ENCODE measurements at places on chromosomes 3 and 15.

DNA sequence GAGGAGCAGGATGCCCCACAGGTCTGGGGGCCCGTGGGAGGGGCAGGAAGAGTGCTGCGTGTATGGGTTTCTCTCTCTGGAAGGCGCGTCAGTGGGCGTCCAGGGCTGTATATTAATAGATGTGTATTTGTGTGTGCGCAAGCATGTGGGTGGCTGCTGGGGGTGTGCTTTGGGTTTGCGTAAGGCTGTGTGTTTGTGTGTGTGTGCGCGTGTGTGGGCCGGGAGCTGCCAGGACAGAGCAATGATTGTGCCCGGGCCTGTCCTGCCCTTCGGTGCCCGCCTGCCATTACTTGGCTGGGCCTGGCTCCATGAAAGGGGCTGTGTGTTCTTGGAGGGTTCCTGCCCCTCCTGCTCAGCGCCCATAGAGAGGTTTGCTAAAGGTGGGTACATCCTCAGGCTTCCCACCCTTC lies 16.3 kb downstream of the CSPG4 start:
- no peak for DNase-seq

- DNase-seq, result no peak
Observed at GRCh38 chr3:23648996-23649395, 156.8 kb upstream of the UBE2E1 start.

- DNase-seq, result no peak
Observed at GRCh38 chr3:77601823-77602415, 562.0 kb downstream of the ROBO2 start.

- DNase-seq, result no peak
Observed at GRCh38 chr15:56325186-56325585, 40.0 kb upstream of the TEX9 start.

DNA sequence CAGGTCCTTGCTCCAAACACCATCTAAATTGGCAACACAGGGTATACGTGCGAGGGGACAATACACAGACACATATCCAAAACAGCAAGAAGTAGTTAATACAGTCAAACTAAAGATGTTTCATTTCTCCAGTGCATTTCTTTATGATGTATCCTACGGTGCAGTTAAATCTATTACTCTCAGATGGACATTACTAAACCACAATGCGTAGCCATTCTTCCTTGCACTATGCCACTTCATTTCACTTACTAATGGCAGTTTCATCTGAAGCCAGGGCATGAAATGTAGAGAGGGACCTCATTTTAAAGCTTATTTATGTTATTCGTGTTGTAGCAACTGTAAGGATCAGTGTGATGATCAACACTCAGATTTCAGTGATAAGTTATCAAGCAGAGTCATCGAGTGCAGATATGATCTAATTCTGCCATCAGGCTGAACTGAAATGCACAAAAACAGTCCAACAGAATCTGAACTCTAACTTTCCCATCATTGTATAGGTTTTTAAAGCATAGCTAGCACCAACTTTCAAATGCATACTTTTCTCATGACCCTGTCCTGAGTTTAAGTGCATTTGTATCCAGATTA lies 14.5 kb downstream of the TNIK start:
- DNase-seq, result no peak

DNA sequence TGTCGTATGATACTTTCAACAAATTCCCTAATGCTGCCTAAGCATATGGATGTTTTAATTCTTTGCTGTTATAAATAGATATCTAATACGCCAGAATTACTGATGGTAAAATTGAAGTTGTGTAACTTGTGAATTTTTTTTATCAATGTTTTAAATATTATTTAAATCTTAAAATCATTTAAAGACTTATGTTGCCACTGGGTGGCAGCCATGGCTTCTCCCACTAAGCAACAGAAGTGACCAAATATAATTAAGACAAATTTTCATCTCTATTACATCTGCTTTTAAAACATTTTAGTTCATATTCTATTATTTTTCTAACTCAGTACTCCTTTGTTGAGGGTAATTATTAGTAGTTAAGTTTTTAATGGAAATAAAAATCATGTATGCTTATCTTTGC lies 8.1 kb upstream of the IL20RB start:
- no peak for DNase-seq

DNA sequence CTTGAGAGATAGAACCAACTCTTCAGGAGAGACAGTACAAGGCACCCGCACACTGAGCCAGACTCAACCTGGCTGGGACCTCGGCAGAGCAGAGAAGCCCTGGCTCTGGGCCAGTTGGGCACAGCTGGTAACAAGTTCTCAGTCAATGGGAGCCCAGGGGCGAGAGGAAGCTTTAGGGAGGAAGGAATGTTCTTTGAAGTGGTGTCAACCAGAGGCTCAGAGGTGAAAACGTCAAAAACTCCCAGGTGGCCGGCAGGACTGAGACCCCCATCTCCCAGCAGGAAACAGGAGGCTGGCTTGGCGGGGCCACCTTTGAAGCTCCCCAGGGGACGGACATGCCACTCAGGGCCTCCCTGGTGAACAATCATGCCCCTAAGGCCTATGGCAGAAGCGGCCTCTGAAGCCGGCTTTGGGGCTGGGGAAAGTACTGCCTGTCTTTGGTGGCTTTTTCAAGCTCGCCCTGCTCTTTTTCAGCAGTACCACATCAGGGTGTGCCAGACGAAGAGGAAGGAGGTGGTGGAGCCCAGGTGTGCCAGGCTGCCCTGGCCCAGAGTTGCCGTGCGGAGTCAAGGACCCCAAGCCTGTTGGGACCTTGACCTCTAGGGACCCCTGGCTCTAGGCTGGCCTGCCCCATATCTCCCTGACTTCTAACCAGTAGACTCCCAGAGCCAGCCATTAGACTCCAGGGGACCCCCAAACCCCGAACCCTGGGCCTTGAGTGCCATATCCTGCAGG lies 16.7 kb upstream of the TBC1D21 start:
- DNase-seq, result no peak

DNA sequence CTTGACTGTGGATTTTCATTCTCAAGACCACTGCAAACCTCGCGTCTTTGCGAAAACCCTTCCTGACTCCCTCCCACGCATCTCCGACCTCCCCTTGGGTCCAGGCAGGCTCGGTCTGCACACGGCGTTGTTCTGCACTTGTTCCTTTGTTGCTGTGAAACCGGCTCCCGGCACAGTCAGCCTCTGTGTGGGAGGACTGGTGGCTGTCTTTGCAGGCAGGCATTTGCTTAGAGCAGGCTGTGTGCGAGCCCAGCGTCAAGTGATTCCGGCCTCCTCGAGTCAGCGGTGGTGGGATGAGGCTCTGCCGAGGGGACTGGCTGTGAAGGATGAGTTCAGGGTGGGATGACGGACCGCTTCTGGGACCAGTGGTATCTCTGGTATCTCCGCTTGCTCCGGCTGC lies 102.6 kb upstream of the ROPN1 start:
- DNase-seq, result no peak

DNA sequence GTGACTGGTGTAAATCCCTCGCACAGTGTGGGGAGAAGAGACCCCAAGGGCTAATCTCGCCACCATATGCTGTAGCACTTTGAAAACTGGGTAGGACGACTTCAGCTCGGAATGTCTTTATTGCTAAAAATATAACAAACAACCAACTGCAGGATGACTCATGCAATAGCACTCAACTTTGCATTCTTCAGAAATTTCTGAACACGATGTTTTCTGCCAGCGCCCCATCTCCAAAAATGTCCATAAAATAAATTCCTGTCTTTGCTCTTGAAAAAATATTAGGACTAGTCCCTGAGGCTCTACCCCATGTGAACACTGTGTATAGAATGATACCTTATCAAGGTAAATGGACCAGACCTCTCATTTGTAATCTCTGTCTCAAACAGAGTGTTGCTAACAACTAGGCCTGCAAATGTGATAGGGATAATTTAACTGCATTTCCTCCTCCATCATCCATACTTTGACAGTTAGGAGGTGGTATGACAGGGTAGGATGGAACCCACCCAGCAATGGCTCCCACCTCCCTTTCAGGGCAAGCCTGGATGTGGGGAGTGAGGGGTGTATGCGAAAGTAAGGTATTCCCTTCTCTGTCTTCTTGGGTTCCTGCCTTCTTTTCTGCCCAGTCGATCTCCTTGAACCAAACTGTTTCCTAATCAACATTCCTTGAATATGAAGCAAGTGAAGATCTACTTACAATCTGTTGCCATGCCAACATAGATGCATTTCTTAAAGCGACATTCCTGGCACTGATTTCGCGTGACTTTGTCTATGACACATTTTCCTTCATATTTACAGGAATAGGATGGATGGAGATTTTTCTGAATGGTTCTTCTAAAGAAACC lies 201.1 kb downstream of the NR1D2 start:
- no peak for DNase-seq

- no peak for DNase-seq
Observed at GRCh38 chr15:37221671-37222145, 121.4 kb upstream of the MEIS2 start.

- DNase-seq, result peak; percentile 28
Observed at GRCh38 chr3:17639257-17639656, 103.2 kb downstream of the TBC1D5 start.

DNA sequence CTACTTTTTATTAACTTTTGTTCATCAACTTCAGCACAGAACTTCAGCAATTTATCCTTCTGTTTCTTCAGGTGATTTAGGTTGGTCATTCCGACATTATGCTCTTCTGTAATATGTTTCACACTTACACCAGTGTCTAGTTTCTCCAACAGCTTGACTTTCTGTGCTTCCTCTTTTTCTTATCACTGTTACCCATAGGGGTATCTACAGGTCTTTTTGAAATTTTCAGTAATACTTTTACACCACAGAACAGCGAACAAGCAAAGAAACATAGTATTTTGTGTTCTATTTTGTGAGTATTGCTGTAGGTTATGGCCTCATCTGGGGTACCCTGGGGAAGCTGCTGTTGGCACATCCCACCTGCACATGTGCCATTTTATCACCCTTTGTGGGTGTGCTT lies 260.7 kb downstream of the NSUN3 start:
- DNase-seq, result no peak

DNA sequence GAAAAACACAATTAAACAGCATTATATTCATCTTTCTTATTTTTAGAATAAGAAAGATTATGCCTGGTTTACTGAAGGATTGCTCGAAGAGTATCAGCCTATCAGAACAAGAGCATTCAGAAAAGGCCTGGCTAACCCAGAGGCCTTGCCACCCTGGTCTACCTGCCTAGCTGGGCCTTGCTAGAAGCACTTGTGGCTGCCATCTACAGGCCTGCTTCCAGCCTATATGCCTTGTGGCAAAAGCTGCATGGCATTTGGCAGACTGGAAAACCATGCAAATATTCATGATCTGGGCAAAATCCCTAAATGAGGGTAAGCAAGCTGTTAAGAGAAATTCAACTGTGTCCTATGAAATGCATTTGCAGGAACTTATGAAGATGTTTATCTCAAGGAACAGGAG lies 9.3 kb upstream of the ATP13A4 start:
- DNase-seq, result no peak

DNA sequence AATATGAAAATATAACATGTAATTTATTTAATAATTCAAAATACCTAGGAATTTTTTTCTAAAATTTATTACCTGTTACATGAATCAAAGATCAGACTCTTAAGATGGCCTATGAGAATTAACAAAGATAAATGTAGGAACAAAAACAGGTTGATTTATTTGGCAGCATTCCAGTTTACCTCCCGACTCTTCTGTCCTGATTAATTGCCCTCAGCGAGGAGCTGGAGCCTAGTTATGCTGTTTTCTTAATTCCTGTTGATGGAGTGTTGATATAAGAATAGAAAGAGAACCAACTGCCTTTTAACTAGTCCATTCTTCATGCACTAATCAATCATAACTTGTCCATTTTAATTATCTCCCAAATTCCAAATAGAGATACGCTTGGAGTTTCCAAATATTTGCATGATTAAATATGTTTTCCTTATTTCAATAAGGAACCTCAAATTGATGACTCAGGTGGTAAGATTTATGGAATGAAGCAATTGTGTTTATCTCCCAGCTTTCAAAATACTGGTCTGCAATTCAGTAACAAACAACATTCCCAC lies 10.6 kb upstream of the CPB1 start:
- no peak for DNase-seq

DNA sequence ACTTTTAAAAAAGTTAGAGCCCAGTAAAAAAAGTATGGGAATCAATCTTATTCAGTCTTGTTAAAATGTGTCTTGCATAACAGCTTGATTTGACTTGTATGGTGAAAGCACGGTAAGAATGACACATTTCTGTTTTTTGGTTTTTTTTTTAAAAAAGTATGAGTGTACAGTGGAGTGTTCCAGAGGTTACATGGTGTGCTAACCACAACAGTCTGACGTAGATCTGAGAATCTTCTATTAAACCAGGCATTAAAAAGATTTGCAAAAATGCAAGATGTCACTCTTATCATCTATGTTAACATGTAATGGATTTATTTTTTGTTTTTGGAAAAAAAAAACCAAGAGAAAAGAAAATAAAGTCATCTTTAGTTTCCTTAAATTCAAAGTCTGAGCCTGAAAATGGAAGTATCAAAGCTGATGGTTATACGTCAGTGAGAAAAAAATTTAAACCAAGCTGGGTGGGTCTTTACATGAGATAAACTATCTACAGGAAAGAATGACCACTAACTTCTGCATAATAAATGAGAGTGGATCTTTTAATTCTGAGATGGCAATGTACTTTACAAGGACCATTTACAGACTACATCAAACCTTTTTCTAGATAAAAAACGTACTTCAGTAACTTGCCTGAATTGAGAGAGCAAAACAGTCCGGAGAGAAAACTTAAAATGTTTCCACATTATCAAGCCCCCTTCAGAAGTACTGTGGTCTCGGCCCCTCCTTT lies 1.6 kb downstream of the GABPB1 start:
- DNase-seq, result peak; percentile 72

DNA sequence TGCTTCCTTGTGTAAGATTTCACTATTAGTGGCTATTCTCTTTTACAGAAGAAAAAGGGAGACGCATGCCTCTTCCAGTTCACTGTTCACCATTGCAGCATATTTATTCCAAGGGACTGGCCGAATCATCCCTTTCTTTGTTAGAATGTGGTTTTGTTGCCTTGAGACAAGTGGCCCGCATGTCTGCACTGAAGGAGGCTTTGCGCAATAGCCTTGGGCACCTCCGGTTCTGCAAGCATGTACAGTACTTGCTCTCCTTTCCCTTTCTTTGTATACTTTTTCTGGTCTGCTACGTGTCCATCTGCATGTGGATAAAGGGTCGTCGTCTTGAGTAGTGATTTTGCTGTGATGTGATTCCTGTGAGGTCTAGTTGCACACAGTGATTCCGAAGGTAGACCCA lies 43.0 kb downstream of the FLNB start:
- DNase-seq, result peak; percentile 52

DNA sequence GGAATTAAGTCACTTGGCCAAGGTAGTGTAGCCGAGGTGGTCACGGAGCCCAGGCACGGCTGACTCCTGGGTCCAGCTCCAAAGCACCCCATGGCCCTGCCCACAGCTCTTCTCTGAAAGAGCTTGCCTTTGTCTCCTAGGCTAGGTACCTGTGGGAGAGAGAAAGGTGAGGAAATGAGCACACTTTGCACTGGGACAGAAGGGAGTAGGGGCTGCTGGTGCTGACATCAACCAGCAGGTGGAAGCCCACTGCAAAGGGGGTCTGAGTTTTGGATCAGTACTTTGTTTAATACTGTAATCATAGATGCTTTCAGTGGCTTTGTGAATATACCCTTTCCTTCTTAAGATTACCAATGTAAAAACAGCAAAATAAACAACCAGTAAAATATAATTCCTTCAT lies 128.3 kb upstream of the EIF1B start:
- no peak for DNase-seq
